ENCODE measurements at places on chromosomes 11 and 22.

DNA sequence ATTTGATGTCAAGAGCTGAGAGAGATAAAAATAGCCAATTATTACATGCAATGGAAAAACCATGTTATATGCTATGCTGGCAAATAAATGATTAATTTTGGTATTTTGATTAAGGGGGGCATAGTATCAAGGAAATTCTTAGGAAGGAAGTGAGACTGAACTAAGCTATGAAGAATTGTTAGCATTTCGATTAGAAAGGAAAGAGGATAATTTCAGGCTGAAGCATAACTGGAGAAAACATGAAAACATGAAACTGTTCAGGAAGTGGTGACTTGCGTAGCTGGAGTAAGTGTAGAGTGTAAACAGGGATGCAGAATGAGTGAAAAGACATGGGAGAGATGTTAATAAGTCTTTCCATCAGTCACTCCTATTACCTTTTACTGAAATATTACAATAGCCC lies 6.4 kb downstream of the ACRV1 start:
- DNase-seq = no peak

DNA sequence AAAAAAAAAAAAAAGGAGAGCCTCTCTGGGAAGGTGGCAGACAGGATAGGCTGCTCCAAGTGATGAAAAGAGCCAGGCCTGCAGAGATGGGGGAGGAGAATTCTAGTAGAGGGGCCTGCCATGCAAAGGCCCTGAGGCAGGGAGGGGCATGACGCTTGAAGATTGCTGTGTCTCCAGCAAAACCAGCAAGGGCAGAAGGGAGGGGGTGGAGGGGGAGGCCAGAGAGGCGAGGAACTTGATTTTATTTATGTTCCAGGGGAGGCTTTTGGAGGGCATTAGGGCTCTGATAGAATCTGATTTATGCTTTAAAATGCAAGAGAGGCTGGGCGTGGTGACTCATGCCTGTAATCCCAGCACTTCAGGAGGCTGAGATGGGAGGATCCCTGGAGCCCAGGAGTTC lies 16.7 kb upstream of the PACSIN2 start:
- DNase-seq = no peak

DNA sequence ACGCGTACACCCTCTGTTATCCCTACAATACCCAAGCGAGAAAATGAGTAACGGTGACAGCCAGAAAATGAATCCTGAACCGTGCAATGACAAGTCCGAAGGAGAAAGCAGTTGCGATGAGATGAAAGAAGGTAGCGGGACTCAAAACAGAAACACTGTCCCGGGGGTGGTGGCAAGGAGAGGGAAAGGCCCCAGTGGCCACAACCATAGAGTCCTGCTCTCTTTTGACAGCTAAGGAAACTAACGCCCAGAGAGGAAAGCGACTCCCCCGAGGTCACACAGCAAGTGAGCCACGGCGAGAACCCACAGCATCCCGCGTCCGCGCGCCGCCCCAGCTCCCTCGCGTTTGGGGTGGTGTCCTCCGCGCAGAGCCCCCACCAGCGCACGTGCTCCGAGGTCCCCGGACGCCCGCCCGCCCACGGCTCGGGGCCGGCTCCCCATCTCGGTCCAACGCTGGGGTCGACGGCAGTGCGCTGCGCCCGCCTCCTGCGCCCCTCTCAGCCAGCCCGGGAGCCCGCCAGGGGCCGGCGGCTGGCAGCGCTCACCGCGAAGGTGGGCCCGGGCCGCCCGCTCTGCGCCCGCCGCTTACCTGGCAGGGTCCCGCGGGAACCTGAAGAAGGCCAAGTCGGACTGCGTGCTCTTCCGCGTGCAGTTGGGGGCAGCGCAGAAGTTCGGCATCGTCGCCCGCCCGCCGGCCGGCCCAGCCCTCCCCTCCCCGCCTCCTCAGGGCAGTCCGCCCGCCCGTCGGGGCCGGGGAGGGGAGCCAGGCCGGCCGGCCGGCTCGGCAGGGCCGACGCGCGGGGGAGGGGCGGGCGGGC lies 564 bp downstream of the THAP12 start:
- DNase-seq = peak; percentile 73

DNA sequence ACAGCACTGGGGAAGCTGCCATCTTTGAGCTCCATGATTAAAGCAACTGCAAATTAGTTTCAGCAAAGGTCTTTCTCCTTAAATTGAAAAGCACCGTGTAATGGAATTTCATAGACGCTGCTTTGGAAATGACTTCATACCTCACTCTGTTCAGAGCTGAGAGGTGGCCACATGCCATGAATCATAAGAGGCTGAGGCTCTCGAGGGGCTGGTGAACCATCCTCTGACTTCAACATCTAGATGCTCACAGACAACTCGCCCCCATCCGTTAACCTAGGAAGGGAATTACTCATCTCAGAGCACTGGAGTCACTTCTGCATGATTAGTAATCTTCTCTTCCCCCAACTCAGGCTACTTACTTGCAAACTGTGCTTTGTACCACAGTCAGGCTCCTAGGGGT lies 122.3 kb downstream of the RCN1 start:
- DNase-seq = no peak

DNA sequence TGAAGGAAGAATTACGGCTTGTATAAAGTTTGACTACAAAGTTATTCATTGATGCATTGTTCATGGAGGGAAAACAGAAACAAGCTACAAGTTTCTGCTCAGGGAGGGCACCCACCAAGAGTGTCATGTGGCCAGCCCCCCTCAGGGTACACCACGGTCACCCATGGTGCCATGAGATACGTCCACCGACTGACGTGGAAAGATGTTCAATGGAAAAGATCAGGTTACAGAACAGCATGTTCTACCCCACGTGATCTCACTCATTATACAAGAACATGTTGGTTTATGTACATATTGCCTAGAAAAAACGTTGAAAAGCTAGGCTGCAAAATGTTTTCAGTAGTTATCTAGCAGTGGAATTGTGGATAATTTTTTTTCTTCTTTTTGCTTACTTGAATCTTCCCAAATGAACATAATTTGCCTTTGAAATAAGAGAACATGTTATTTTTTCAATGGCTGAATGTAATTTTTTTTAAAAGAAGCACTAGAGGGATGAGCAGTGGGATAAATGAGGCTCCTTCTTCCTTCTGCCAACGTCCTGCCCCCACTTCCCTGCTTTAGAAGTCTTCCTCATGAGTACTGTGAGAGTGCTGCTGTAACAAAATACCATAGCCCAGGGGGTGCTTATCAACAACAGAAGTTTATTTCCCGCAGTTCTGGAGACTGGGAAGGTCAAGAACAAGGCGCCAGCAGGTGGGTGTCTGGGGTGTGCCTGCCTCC lies 22.5 kb downstream of the RCN1 start:
- DNase-seq = no peak

GRCh38 chr11:36135076-36135475 lies 154.1 kb downstream of the COMMD9 start:
- DNase-seq = no peak

DNA sequence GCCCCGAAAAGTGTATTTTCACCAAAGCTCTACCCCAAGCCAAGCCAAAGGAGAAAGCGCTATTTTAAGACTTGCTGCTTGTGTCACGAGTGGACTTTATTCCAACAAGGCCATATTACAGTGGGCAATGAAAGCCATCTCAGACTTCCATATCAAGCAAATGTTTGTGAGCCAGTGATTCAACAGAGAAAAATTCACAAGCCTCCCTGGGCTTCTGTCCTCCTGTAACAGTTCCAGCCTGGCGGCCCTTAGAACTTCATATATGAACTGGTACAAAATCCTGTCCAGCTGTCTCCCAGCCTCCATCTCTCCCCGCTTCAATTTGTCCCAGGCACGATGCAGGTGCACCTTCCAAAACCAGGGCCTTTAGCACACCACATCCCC lies 11.2 kb downstream of the LARGE1 start:
- no peak for DNase-seq

DNA sequence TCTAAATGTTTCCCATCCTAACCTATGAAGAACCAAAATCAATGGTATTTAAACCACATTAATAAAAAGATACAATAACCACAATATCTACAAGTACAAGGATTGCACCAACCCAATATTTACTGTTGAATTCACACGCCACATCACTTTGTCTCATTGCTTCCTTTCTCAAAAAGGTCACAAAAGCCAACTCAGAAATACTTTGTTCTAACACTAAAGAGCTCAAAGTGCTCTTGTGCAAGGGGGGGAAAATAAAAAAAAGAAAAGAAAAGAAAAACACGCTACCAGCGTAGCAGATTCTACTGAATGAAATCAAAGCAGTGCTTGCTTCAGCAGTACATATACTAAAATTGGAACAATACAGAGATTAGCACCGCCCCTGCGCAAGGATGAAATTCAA lies 10.5 kb upstream of the ARHGAP32 start:
- DNase-seq = no peak

DNA sequence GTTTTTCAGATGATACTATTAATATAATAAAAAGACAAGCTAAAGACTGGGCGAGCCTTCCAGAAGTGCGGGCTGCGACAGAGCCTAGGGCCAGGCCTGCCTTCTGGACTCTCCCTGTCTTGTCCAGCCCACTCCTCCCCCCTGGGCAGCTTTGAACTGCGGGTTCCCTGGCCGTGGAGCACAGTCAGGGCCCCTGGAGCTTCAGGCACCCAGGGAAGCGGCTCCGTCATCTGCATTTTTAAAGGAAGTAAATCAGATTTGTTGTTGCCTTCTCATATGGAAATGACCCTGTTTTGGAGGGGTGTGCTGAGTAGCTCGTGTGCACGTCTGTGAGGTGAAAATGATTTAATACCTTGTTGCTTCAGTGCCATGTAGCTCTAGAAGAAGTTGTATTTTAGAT lies 265.3 kb downstream of the TBC1D22A start:
- DNase-seq = no peak

DNA sequence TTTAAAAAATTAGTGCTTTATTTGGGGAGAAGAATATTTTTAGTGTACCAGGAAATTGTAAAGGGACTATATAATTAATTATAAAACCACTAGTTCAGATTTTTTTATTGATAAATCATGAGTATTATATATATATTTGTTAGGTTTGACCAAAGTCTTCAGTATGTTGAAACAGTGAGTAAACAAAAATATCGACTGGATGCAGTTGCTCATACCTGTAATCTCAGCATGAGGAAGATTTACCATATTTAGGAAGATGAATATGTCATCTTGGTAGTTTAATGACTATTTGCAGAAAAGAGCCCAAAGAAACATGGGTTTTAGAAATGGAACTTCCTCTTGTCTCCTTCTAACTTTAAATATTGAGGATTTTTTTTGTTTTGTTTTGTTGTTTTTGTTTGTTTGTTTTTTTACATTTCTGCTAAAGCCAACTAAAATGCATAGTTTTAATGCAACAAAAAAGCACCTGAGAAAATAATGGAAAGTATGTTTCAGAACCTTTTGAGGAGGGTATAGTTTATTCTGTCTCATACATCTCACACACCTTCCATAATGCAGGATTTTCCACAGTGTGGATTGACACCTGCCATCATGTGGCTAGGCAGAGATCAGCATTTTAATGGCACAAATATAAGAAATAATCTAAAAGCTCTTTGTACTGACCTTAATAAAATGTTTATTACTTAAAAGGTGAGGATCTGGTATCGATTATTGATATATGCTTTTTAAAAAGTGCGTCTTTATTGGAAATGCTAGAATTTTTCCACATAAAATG lies 114.3 kb downstream of the ARHGAP42 start:
- DNase-seq = no peak
